ENCODE measurements at places on chromosomes 16 and 17.

- no peak for DNase-seq
Observed at GRCh38 chr16:890217-890616, 80.6 kb downstream of the LMF1 start.

- peak; percentile 60 for DNase-seq
Observed at GRCh38 chr17:29571883-29572681, 3.6 kb downstream of the TP53I13 start.

DNA sequence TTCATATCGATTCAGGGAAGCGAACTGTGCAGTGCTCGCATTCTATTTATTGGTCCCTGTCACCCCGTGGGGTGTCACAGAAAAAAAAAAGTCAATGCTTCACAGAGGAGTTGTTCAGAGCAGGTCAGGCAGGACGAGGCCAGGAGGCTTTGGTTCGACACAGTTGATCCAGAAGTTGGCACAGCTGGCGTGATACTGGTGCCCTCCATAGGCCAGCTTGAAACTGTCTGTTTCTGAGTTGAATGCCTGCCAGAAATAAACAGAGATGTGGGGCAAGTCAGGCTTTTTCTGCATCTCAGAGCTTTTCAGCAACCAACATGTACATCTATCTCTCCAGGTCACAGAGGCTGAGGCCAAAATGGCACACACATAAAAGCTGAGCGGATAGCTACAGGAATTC lies 29.1 kb downstream of the DUSP14 start:
- DNase-seq = no peak

DNA sequence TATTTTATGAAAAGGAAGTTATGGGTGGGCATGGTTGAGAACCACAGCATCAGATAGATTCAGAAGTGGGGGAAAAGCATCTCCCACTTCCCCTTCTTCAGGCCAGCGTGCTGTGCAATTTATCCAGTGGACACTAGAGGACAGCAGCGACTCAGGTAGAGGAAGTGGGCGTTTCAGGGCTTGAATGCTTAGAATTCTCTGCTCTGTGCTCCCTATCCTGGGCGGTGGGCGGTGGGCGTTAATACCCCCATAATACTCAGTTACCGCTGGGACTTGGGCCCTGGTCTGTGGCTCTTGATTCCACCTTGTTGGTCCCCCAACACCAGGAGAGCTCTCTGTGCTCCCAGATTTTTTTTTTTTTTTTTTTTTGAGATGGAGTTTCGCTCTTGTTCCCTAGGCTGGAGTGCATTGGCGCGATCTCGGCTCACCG lies 3.7 kb upstream of the LYZL6 start:
- peak; percentile 53 for DNase-seq

- peak; percentile 67 for DNase-seq
Observed at GRCh38 chr17:29143894-29144293, 36.3 kb downstream of the MYO18A start.

- DNase-seq = no peak
Observed at GRCh38 chr17:78046923-78047322, 81.6 kb downstream of the TMC6 start.

- DNase-seq = no peak
Observed at GRCh38 chr17:36566081-36566480, 21.4 kb downstream of the GGNBP2 start.

DNA sequence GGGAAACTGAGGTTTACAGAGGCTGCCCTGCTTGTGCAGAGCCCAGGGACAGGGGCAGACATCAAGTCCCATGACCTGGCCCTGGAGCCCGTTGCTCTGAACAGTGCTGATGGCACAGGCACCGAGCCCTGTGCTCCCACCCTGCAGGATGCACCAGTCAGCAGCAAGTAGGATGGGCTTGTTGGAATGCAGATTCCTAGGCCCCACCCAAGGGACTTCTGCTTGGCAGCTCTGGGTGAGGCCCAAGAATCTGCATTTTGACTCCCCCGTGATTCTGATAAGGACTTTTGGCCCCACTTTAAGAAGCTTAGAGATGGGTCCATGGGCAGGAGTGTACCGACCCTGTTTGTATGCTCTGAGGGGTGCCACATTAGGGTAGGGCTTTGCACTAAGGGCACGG lies 23.3 kb downstream of the LASP1 start:
- no peak for DNase-seq

- DNase-seq = no peak
Observed at GRCh38 chr17:75546181-75546580, 20.7 kb downstream of the LLGL2 start.

GRCh38 chr17:67696347-67696746 lies 21.4 kb upstream of the NOL11 start:
- DNase-seq = no peak

DNA sequence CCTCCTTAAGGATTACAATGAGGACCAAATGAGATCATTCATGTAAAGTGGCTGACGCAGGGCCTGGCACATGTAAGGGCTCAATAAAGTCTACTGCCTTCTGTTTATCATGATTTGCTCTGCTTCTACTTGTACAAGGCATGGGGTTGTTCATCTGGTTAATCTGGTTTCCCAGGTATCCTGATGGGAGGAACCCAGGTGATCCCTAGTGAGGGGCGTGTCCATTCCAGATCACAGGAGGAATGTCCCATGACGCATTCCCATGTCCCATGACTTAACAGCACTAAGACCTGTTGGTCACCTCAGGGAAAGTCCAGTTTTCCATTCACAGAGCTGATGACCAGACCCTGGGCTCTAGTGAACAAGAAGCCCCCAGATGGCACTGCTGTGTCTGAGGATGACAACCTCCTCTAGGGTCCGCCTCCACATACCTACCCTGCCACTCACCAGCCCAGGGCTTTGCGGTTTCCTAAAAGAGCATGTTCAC lies 11.5 kb upstream of the TPPP3 start:
- peak; percentile 61 for DNase-seq

All from H7 (cell line).